H9 (cell line): ENCODE measurements at places on chromosomes 6 and 20. TPM values are rescaled to one million over a fixed set of nuclear protein-coding genes. Genes with fewer than 3 reads are reported as not detected.
A peak's percentile ranks its signal among the peaks of the same experiment; 100 is the strongest.

GRCh38 chr20:13265941-13266340 lies 44.9 kb downstream of the ISM1 start:
- peak overlapping the region; percentile 35 for H3K27ac ChIP-seq
- no peak overlapping the region for H3K4me3 ChIP-seq
- no peaks in the 10 kb centered on the region for H3K36me3 ChIP-seq
- H3K27me3 ChIP-seq = no peaks in the 10 kb centered on the region

The CALHM6 gene
- 0.44 and 0.68 TPM in 2 replicates for total RNA-seq

DNA sequence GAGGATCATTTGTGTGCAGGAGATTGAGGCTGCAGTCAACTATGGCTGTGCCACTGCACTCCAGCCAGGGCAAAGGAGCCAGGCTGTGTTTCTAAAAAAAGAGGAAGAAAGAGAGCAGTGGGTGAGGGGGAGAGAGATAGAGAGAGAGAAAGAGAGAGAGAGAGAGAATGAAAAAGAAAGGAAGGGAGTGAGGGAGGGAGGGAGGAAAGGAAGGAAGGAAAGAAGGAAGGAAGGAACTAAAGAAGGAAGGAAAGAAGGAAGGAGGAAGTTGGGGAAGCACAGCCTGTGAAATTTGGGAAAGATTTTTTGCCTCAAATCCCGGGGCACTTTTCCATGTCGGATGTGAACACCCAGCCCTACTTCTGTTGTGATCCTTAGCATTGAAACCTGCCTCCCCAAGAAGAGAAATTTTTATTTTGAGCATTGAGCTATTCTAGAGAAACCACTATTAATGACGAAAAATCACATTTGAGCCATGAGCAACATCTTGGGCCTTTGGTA lies 57.8 kb downstream of the FOXA2 start:
- peaks cover 9% of the 10 kb centered on the region for H3K4me1 ChIP-seq
- H3K36me3 ChIP-seq = no peaks in the 10 kb centered on the region
- no peak overlapping the region for H3K4me3 ChIP-seq

The FUT9 gene
- total RNA-seq = 0.97 and 1.6 TPM in 2 replicates

The CLVS2 gene
- 0.15 and 0.26 TPM in 2 replicates for total RNA-seq

- H3K4me3 ChIP-seq = peak overlapping the region; percentile 92
- no peaks in the 10 kb centered on the region for H3K36me3 ChIP-seq
Measured at GRCh38 chr6:3231247-3232016, 4.0 kb upstream of the TUBB2B start.

GRCh38 chr20:19003366-19004336 lies 190.1 kb downstream of the SCP2D1 start:
- no peaks in the 10 kb centered on the region for H3K4me1 ChIP-seq
- no peak overlapping the region for H3K4me3 ChIP-seq
- H3K36me3 ChIP-seq = no peaks in the 10 kb centered on the region
- H3K27ac ChIP-seq = no peak overlapping the region
- H3K27me3 ChIP-seq = no peaks in the 10 kb centered on the region

The CD83 gene
- total RNA-seq = 6.5 and 7.0 TPM in 2 replicates

DNA sequence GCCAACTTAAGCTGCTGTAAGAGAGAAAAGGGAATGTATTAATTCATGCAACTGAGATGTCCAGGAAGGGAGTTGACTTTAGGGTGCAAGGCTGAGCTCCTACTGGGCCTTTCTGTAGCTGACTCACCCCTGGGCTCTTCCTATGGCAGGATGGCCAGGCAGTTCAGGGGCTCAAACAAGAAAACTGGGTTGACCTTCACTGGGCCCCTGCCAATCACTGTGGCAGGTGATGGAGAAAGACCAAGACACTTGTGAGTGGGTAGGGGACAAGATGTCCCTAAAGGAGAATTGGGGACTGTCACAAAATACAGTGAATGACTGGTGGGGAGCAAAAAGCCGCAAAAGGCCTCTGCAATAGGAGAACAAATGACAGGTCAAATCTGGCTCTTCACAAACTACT lies 21.5 kb upstream of the RALGAPA2 start:
- H3K27ac ChIP-seq = no peak overlapping the region
- no peaks in the 10 kb centered on the region for H3K4me1 ChIP-seq
- H3K36me3 ChIP-seq = no peaks in the 10 kb centered on the region
- H3K27me3 ChIP-seq = no peaks in the 10 kb centered on the region
- no peak overlapping the region for H3K4me3 ChIP-seq

The ULBP2 gene
- not detected in 2 replicates for total RNA-seq

DNA sequence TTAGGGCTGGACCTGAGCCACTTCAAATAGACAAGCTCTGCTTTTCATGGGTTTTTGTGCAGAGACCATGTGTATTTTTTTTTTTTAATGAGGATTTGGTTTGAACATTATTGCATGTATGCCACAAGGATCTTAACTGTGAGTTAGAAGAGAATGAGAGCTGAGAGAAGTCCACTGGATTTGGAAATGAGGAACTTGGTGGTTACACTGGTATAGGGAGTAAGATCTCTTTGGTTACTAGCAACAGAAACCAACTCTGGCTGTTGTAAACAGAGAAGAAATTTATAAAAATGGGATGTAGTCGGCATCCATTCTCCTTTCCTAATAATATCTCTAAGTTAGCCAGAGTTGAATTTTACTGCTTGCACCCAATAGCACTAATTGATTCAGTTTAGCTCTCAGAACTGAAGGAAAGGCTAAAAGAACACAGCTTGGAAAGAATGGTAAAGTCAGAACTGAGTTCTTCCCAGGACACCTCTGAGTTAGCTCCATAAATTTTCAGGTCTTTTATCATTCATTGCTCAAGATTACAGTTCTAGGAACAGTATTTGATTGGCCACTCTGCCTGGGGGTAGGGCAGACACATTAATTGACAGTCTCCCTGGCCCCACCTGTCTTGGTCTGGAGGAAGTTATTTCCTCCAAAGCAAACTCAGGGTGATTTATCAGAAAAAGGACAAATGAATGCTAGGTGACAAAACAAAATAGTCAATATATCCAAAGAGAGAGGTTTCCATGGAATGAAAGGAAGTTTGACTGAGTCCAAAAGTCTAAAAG lies 3.9 kb upstream of the WFDC2 start:
- no peak for DNase-seq
- no peak overlapping the region for H3K4me3 ChIP-seq
- no peaks in the 10 kb centered on the region for H3K27me3 ChIP-seq
- no peaks in the 10 kb centered on the region for H3K4me1 ChIP-seq
- H3K27ac ChIP-seq = no peak overlapping the region
- no peaks in the 10 kb centered on the region for H3K36me3 ChIP-seq

The FLRT3 gene
- 2.1 TPM in 2 replicates for total RNA-seq

- no peaks in the 10 kb centered on the region for H3K4me1 ChIP-seq
- no peak overlapping the region for H3K27ac ChIP-seq
- no peak for DNase-seq
Measured at GRCh38 chr6:11705483-11705882, 73.1 kb downstream of the ADTRP start.

GRCh38 chr6:44956396-44956795 lies 371.7 kb upstream of the RUNX2 start:
- H3K36me3 ChIP-seq = peaks cover 4% of the 10 kb centered on the region; the same call in 2 of the 3 replicates
- no peak overlapping the region for H3K27ac ChIP-seq
- no peak for DNase-seq
- H3K4me3 ChIP-seq = no peak overlapping the region
- H3K4me1 ChIP-seq = no peaks in the 10 kb centered on the region; the same call in 1 of the 2 replicates

DNA sequence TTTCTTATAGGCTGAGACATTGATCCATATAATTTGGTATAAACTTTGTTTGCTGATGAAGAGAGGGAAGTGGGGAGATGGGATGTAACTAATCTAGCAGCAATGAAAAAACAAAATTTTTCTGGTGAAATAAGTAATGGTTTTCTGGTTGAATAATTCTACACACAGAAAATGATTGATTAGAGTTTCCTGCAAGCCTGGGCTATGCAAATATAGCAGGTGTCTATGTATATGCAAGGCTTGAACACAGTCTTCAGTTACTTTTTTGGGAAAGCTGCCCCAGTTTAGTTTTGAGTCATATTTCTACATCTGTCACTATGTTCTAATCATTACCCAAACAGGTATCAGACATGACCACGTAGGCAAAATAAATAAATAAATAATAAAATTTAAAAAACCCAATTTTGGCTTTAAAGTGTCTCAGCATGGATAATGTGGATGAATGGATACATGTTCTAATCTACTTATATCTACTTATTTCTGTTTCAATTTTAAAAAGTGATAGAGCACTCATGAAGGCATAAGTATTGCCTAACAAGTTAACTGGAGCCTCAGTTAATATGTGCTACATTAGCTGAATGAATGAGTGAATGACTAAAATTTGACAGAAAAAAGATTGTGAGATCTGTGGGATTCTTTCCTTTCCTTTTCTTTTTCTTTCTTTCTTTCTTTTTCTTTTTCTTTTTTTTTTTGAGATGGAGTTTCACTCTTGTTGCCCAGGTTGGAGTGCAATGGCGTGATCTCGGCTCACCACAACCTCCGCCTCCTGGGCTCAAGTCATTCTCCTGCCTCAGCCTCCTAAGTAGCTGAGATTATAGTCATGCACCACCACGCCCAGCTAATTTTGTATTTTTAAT lies 37.2 kb upstream of the TFB1M start:
- H3K4me1 ChIP-seq = no peaks in the 10 kb centered on the region
- H3K4me3 ChIP-seq = no peak overlapping the region
- no peak for DNase-seq
- no peaks in the 10 kb centered on the region; the same call in 1 of the 2 replicates for H3K36me3 ChIP-seq
- no peaks in the 10 kb centered on the region for H3K27me3 ChIP-seq

DNA sequence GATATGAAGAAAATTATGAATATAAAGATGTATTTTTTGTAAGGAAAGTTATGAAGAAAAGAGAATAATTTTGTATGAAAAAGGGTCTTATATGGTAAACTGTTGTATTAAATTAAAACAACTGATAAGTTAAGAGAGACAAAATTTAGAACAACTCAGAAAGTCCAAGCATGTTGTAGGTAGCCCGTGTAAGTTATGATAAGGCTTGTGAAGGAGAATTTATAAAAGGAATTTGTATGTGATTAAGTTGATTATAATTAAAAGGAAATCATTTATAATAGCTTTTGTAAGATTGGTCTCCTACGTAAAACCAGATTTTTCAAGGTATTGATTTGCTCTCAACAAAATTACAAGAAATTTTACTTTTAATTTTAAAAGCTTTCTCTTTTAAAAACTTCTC lies 1579.3 kb downstream of the HACE1 start:
- no peaks in the 10 kb centered on the region for H3K27me3 ChIP-seq
- DNase-seq = no peak
- H3K36me3 ChIP-seq = peaks cover 31% of the 10 kb centered on the region
- no peaks in the 10 kb centered on the region for H3K4me1 ChIP-seq
- no peak overlapping the region for H3K27ac ChIP-seq

DNA sequence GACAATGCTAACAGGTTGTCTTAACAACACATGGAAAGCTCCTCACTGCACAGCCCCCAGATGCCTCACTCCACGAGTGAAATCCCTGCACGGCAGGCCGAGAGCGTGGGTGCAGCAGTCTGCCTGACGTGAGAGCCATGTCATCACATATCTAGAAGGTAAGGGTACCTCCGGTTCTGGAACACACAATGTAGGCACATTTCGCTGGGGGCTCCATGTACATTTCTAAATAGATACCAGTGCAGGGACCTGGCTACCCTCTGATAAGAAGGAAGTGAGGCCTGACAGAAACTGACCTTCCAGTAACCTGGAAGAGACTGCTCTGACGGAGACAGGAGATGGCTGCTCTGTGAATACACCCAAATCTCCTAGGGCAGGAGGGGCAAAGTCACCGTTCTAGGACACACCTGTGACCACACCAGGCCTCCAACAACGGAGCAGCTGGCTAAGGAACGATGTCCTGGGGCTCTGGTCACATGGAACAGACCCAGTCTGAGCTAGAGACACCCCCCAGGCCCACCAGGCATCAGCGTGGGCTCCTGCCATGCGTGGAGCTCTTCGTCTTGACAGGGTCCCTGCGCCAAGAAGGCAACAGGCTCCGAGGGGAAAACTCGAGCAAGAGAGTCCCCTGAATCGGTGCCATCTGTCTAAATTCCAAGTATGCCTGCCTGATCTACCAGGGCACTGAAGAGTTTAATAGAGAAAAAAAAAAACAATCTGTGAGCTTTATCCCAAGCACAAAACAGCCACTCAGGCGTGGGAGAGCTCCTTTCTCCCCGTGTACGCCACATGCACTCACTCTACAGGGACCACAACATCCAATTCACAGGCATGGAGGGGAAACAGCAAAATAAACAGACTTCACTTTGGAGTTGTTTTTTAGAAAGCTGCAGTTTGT lies 27.5 kb downstream of the RNASET2 start:
- H3K27ac ChIP-seq = no peak overlapping the region
- no peaks in the 10 kb centered on the region for H3K4me1 ChIP-seq
- H3K36me3 ChIP-seq = no peaks in the 10 kb centered on the region; the same call in 1 of the 2 replicates
- H3K27me3 ChIP-seq = no peaks in the 10 kb centered on the region

GRCh38 chr6:31614684-31615578 lies at the start of gene AIF1:
AIF1 (plus strand) TSS chr6:31615234; CDS start chr6:31615330, 96 bp downstream.
- peaks cover 14% of the 10 kb centered on the region; the same call in 1 of the 2 replicates for H3K4me1 ChIP-seq
- H3K27ac ChIP-seq = no peak within 1 kb of the TSS
- no peak within 1 kb of the TSS for H3K4me3 ChIP-seq
- H3K36me3 ChIP-seq = no peaks in the 10 kb centered on the region
- no peak for DNase-seq

The C6orf52 gene
- 1.8 and 2.3 TPM in 2 replicates for total RNA-seq

DNA sequence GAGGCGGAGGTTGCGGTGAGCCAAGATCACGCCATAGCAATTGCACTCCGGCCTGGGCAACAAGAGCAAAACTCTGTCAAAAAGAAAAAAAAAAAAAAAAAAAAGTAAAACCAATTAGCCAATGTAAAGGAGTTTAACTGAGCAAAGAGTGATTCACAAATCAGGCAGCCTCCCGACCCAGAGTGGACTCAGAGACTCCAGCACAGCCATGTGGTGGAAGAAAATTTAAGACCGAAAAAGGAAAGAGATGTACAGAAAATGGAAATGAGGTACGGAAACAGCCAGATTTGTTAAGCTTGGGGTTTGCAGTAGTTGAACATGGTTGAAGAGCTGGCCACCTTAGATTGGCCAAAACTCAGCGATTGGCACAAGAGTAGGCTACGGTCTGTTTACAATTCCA lies 51.4 kb downstream of the ERMARD start:
- DNase-seq = no peak
- no peaks in the 10 kb centered on the region for H3K4me1 ChIP-seq
- no peak overlapping the region for H3K4me3 ChIP-seq
- no peak overlapping the region for H3K27ac ChIP-seq
- 0 out of 2 replicates have a peak, but pooled peaks cover 2% of the 10 kb centered on the region for H3K27me3 ChIP-seq

- no peak for DNase-seq
- H3K4me1 ChIP-seq = no peaks in the 10 kb centered on the region
- no peaks in the 10 kb centered on the region for H3K27me3 ChIP-seq
- no peak overlapping the region for H3K4me3 ChIP-seq
- peaks cover 85% of the 10 kb centered on the region for H3K36me3 ChIP-seq
- H3K27ac ChIP-seq = no peak overlapping the region
Measured at GRCh38 chr20:23375827-23376226, 13.8 kb downstream of the GZF1 start.

GRCh38 chr6:105988812-105989577 lies 97.1 kb upstream of the PRDM1 start:
- peaks cover 68% of the 10 kb centered on the region for H3K27me3 ChIP-seq
- no peak overlapping the region for H3K4me3 ChIP-seq
- H3K27ac ChIP-seq = no peak overlapping the region
- peaks cover 9% of the 10 kb centered on the region for H3K4me1 ChIP-seq

GRCh38 chr20:47070176-47070575 lies 175.5 kb downstream of the EYA2 start:
- no peak overlapping the region for H3K4me3 ChIP-seq
- H3K36me3 ChIP-seq = peaks cover 25% of the 10 kb centered on the region
- H3K27me3 ChIP-seq = no peaks in the 10 kb centered on the region
- no peaks in the 10 kb centered on the region for H3K4me1 ChIP-seq
- no peak overlapping the region for H3K27ac ChIP-seq

The TMEM151B gene
- 2.4 and 2.7 TPM in 2 replicates for total RNA-seq

The PTCRA gene
- total RNA-seq = not detected in 2 replicates

The CABLES2 gene
- 10.8 and 11.0 TPM in 2 replicates for total RNA-seq
